Left lobe of liver (tissue), 2 donors: ENCODE measurements at places on chromosomes 6 and 20. TPM values are rescaled to one million over a fixed set of nuclear protein-coding genes. Genes with fewer than 3 reads are reported as not detected.

- DNase-seq: no peak
Measured at GRCh38 chr6:87164004-87164403, 8.6 kb downstream of the ZNF292 start.

The CNKSR3 gene
- total RNA-seq: 42.9 TPM

GRCh38 chr6:3039384-3039783, 28.9 kb upstream of the RIPK1 start:
- DNase-seq: no peak

DNA sequence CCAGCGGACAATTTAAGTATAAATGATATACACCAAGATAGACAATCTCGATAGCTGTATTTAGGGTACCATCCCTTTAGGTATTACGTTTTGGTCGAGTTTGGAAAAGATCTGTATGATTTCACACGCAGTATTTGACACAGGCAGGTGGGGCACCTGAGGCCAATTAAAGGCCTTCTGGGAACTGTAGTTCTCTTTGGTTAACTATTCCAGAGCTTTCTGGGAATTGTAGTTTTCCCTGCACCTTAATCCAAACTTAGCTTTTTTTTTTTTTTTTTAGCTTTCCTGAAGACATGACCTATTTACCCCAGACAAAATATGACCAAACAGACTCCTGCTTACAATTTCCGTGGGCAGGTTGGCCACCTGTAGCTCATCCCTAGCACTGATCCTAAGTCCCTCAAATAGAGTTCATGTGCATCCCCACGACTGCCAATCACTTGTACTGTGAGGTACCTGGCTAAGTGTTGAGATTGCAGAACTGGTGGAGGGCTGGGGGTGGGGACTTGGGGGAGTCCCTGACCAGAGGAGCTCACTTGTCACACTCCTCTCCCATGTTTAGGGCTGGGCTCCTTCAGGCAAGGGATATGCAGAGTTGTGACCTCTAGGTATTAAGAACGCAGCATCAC, 999 bp upstream of the EHMT2 start:
- no peak for DNase-seq

The ZSCAN23 gene
- 0.40 TPM for total RNA-seq

DNA sequence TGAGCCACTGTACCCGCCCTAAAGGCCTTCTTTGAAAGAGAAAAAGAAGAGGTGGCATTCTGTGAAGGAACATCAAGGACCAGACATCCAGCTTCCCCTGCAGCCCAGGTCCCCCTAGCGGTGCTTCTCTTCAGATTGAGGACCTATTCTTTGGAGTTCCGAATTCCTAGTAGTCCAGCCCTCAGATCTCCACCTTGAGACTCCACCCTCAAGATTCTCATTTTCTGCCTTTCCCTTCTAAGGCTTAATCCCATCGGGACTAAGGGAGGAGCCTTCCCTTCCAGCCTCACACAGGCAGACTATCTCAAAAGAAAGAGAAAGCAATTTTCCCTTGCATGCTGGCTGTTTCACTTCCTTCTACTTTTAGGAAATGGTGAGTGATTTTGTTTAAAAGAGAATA, 32.5 kb downstream of the MUC22 start:
- no peak for DNase-seq

The ZNF337 gene
- total RNA-seq: 3.6 TPM

GRCh38 chr6:81998432-81998831, 246.0 kb upstream of the TENT5A start:
- no peak for DNase-seq

DNA sequence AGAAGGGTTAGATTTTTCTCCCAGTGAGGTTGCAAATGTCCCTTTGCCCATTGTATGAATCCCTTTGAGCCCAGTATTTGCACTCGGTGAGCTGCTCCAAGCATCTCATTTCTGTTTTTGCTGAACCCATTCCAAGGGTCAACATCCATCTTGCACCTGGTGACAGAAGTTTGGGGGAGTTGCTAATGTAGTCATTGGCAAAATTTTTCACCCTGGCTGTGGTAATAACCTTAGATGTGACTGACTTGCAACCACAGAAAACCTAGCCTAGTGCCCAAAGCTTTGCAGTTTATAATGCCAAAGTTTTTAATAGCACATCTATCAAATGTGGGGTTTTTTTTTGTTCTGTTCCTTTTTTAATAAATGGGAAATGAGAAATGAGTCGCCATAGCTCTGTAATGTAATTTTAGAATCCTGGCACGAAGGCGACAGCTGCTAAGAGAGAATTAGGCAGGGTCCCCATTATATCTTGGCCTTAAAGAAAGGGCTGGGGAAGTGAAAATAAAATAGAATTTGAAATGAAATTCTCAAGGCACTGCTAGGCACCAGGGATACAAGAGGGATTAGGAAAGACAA, 682.8 kb downstream of the KIF16B start:
- DNase-seq: no peak

DNA sequence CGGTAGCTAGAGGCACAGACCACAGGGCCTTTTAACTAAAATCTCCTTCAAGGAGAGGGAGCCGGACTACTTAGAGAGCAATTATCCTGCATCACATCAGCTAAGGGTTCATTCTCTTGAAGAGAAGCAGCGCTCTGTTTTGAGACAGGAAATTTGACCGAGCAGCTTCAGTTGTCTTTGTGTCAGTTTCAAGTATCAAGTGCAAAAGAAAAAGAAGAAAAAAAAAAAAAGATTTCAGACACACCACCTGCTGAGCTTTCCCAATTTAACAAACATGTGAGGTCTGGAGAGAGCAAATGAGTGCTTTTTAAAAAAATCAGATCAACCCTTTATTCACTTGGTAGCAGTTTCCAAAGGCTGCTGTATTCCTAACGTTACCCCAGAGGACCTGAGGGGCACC, 273.5 kb upstream of the POU3F2 start:
- DNase-seq: no peak

The MATN4 gene
- not detected for total RNA-seq

The ABHD16B gene
- total RNA-seq: not detected

The ITPR3 gene
- 1.3 TPM for total RNA-seq

The IBTK gene
- 27.7 TPM for total RNA-seq

- DNase-seq: no peak
Measured at GRCh38 chr6:41720262-41720620, 15.2 kb downstream of the TFEB start.

- no peak for DNase-seq
Measured at GRCh38 chr20:46004187-46004586, 4.5 kb upstream of the MMP9 start.

GRCh38 chr20:25058051-25058846, at the start of gene ACSS1:
Gene ACSS1, minus strand, starts transcription at chr20:25058139. Its CDS starts 37 bp downstream, at chr20:25058102.
- peak; percentile 58 for DNase-seq

DNA sequence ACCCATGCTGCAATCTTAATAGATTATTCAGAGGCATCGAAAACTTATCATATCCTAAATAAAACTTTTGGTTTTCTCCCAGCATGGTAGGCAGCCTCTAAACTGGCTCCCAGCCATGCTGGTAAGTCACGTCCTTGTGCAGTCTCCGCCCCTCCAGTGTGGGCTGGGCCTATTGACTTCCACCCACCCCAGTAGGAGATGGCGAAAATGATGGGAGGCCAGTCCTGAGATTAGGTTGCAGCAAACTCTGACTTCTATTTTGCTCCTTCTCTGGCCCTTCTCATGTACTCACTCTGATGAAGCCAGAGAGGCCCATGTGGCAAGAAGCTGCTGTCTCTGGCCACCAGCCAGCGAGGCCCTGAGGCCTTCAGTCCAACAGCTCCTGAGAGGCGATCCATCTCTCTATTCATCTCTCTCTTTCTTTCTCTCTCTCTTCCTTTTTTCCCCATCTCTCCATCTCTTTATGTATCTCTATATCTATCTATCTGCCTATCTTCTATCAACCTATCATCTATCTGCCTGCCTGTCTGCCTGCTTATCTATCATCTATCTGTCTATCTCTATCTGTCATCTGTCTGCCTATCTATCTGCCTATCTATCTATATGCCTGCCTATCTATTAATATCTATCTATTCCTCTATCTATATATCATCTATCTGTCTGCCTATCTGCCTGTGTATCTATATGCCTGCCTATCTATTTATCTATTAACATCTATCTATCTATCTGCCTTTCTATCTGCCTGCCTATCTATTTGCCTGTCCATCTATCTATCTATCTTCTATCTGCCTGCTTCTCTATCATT, 52.7 kb upstream of the STX16 start:
- no peak for DNase-seq

- no peak for DNase-seq
Measured at GRCh38 chr6:142035890-142036289, 96.8 kb upstream of the GJE1 start.

DNA sequence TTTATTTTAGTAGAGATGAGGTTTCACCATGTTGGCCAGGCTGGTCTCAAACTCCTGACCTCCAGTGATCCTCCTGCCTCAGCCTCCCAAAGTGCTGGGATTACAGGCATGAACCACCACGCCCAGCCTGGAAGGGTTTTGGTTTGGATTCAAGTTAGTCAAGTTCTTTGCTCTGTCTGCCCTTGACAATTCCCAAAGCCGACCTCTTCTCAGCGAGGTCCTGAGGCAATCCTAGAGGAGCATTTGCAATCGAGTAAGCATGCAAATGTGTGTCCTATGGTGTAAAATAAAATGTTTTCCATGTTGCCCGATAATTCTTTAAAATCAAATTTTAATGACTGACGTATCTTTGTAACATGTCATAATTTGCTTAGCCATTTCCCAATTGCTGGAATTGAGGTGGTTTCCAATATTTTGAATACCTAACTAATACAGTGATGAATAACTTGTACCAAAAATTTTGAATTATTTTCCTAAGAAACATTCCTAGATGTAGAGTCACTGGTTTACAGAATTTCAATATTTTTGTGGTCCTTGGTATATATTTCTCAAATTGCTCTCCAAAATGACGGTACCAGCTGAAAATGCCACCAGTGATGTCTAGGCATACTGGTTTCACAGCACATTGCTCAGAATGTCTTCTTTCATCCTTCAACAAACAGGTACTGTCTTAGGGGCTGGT, 38.7 kb downstream of the GTF2H5 start:
- no peak for DNase-seq

DNA sequence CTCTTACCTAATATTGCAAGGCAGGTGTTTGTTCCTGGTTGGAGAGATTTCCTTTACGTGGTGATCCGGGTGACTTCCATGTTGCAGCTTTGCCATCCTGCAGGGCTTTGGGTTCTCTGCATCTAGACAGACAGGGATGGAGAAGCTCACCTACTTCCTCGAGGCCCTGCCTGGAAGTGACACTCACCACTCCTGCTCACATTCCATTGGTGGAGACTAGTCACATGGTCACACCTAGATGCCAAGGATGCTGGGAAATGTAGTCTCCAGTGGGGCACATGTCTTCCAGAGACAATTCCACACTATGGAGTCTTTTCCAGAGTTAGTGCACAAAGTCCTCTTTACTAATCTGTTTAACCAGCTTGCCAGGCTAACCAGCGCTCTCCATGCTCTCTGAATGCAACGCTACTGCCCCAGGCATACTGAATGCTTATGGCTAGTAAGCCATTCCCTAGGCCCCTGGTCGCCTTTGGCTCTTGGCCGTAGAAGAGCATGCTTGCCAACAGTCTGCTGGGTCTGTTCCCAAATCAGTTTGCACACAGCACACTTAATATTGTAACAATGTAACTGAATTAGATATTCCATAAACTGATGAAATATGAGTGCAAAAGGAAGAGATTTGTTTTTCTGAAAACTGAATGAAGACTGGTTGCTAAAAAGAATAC, 6.7 kb upstream of the KCNK15 start:
- peak; percentile 59 for DNase-seq

- DNase-seq: peak; percentile 91
Measured at GRCh38 chr6:13559251-13559650, 15.2 kb upstream of the SIRT5 start.

DNA sequence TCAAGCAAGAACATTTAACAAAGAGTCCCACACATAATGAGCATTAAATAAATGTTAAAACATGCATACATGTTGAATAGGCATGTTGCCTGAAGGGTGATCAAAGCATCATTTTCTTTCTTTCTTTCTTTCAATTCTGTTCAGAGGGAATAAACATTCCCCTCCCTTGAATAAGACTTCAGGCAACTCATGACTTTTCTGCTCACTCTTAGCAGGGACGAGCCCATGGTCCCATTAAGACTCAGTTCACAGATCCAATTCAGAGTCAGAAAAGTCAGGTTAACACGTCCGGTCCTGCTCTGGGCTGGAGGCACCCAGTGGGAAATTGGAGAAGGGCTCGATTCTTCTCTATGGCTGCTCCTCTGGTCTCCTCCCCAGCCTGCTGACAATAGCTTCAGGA, 181.7 kb downstream of the ZNF217 start:
- no peak for DNase-seq

GRCh38 chr6:118353564-118353963, 194.5 kb upstream of the PLN start:
- DNase-seq: no peak

- no peak for DNase-seq
Measured at GRCh38 chr6:50097966-50098640, 48.4 kb upstream of the DEFB112 start.

DNA sequence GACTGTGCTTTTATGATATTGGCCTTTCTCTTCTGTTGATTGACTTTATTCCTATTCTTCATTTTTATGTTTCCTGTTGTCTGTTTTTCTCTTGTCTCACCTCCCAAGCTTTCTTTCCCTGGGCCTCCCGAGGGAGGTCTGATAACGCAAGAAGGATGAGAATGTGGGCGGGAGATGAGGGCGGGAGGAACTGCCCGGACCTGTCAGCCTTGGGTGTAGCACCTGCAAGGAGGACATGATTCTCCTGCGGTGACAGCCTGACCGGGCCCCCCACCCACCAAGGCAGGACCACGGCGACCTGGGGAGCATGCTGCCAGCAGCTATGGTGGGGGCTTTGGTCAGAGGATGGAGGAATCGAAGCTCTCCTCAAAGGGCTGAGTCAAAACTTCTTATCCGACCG, 86.9 kb downstream of the PLEKHG1 start:
- DNase-seq: no peak

DNA sequence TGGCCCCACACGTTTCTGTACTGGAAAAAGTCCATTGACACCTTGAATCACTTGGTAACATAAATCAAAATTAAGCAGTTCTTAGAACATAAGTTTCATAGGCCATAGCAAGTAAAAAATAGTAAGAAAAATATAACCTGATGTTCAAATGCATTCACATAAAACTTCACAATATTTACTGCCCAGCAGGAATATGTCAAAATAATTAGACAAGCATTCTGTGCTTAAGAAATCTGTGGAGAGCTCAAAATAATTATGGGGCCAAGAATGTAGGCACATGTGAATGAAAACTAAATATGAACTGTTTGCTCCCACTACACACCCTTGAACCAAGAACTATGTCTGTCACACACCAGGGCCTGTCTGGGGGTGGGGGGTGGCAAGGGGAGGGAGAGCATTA, 70.8 kb downstream of the IPCEF1 start:
- DNase-seq: no peak

The KCNK5 gene
- 62.3 TPM for total RNA-seq

- DNase-seq: no peak
Measured at GRCh38 chr6:319177-320131, 27.2 kb downstream of the DUSP22 start.

The BRD2 gene
- total RNA-seq: 76.2 TPM

The TTK gene
- 0.28 TPM for total RNA-seq

The IRF4 gene
- 1.7 TPM for total RNA-seq
